Ascending aorta (tissue), 2 donors: ENCODE measurements at places on chromosomes 6 and 20.

- no peaks in the 10 kb centered on the region for H3K4me1 ChIP-seq
- no peaks in the 10 kb centered on the region for H3K27me3 ChIP-seq
- no peak overlapping the region for H3K27ac ChIP-seq
- no peak for DNase-seq
- no peaks in the 10 kb centered on the region for H3K36me3 ChIP-seq
Measured at GRCh38 chr6:94673251-94673650, 904.1 kb upstream of the MANEA start.

- no peak overlapping the region for H3K27ac ChIP-seq
- peaks cover 8% of the 10 kb centered on the region for H3K36me3 ChIP-seq
- DNase-seq: no peak
- no peak overlapping the region for H3K4me3 ChIP-seq
Measured at GRCh38 chr20:34512955-34513419, 3.2 kb upstream of the DYNLRB1 start.

DNA sequence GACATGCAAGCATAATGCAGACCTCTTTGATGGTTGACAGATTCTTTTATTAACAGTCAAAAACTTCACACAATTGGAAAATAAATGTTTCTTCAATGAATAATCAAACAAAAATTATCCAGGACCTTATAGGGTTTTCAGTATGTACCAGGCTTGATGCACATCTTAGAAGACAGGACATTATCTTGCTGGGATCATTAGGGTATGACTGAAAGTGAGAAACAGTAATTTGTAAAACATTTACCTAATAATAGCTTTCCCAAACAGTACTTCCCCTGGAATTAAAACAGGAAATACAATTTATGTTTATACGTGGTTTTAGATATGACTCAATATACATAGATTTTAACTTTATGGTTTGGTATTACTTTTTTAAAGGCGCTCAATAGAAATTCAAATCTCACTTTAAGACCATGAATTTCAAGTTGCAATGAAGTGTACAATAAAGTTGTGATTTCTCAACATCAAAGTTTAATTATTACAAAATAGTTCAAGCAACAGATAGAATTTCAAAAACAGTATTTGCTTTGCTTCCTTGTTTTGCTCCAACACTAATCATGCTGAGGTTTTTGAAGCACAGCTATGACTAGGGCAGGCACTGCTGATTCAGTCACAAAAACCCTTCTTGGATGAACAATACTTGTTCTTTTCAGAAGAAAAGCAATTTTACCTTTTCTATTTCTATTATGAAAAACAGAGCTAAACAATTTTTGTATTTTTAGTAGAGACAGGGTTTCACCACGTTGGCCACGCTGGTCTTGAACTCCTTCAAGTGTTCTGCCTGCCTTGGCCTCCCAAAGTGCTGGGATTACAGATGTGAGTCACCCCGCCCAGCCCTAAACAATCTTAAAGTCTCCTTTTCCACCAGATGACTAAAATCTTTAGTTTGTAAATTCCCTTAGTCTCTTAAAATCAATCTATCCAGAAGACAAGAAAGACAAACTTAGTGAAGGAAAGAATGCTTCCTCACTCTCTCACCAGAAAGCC, 13.7 kb downstream of the SOD2 start:
- no peaks in the 10 kb centered on the region for H3K4me1 ChIP-seq
- H3K4me3 ChIP-seq: no peak overlapping the region
- peak overlapping the region; percentile 20 for H3K27ac ChIP-seq
- H3K27me3 ChIP-seq: no peaks in the 10 kb centered on the region

DNA sequence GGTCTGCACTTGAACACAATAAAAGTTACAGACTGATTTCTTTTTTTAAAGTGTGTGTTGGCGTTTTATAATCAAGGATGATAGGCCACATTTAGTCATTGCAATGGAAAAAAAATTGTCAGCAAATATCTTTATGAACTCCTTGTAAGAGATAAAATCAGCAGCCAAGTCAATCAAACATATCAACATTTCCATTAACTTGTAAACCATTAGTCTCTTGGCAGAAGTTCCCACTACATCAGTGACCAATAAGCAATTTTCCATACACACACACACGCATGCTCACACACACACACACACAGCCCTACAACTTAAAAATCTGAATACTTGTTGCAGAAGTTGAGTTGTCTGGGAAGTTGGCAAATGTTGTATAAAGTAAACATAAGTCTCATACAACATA, 315.9 kb upstream of the KCNQ5 start:
- no peak overlapping the region for H3K27ac ChIP-seq
- no peaks in the 10 kb centered on the region for H3K36me3 ChIP-seq
- no peak overlapping the region for H3K4me3 ChIP-seq

GRCh38 chr6:23013776-23014175, 444.4 kb downstream of the HDGFL1 start:
- H3K27me3 ChIP-seq: no peaks in the 10 kb centered on the region
- DNase-seq: no peak
- no peaks in the 10 kb centered on the region for H3K4me1 ChIP-seq
- H3K27ac ChIP-seq: no peak overlapping the region
